Stimulated activated naive CD4-positive, alpha-beta T cell (primary cell): ENCODE measurements at places on chromosomes 11 and 22.

DNA sequence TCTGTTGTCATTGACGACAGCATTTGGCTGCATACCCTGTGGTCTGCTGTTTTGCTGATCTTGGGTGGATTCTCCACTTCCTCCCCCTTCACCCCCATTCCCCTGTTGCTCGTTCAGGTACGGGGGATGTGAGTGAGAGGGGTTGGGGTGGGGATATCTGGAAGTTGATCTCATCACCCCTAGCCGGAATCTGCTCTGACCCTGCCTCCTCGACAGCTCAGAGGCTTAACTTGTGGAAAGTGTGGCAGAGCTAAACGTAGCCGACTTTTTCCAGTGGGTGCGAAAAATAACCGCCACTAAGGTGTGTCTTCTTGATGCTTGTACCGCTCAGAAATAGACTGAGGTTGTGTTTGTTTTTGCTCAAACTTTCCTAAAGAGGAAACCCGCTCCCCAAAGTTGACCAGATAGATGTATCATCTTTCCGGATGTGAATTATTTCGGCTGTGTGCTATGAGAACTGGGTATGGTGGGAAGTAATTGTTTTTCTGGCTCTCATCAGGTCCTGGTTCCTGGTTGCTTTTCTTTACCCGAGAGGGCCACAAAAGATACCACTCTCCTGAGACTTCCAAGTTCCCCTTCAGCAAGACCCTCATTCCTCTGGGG lies 6.6 kb downstream of the ZBTB16 start:
- DNase-seq = no peak

DNA sequence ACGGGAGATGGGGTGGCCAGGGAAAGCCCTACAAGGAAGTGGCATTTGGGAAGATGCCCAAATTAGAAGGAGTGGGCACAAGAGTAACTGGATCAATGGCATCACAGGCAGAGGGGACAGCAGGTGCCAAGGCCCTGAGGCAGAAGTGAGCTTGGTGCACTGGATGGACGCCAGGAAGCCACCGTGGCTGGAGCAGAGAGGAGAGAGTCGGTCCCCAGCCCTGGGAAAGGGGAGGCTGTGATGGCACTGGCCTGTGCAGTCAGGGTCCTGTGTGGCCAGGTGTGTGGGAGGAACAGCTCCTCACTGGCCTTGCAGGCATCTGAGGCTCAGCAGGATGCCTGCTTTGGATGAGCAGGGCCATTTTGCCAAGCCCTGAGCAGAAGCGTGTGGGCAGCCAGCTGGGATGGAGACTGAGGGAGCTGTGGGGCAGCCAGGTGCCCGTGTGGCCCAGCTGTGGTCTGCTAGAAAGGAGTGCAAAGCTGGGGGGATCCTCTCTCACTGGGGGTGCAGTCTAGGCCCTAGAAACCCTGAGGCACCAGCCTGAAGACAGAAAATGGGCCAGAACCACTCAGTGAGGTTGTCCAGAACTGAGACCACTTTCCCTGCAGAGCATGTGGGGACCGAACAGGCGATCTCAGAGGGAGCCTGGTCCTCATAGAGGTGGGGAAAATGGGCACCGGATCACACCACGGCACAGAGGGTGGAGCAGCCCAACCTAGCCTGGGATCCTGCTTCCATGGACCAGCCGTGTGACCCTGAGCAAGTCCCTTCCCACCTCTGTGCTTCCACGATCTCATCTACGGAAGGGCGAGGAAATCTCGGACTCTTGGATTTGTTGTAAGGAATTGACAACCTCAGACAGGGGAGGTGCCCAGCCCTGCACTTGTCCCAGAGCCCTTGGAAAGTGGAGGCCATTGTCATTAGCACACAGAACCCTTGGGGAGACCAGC lies 78.6 kb upstream of the RTL6 start:
- DNase-seq = no peak

DNA sequence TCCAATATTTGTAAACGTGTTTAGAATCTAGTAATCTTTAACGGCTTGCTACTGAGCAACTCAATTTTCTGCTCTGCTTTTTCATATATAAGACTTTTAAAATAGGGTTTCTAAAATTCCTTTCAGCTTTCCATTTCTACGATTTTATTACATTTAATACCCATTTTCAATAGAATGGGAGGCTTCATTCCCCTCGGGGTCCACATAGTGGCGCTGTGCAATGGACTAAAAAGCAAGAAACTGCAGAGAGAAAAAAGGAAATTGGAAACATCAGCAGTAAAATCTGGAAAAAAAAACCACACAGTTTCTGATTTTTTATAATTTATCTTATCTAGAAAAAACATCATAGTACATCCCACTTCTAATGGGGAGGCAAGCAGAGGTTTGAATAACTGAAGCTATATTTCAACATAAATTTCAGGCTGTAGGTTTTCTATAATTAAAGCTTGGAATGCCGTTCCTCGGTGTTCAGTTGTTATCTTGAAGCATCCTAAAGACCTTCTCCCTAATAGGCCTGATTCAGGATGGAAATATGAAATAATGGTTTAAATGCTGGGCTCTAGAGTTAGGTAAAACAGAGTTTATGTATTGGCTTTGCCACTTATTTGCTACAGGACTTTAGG lies 18.7 kb upstream of the JHY start:
- DNase-seq = peak; percentile 26

DNA sequence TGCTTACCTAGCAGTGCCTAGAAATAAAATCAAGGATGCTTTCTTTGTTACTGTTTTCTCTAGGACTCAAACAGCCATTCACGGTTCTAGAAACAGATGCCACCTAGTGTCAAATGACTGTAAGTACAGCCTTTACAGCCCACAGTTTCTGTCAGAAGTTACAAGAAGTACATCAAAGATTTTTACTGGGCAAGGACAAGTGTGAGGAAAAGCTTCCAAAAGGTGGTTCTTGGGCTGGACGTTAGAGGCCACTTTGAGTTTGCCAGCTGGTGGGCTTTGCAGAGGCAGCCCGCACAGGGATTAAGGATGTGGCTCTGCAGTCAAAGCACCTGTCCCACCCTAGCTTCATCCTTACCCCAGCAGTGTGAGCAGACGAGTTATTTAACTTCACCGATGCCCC lies 6.9 kb downstream of the KMT5B start:
- DNase-seq = no peak

DNA sequence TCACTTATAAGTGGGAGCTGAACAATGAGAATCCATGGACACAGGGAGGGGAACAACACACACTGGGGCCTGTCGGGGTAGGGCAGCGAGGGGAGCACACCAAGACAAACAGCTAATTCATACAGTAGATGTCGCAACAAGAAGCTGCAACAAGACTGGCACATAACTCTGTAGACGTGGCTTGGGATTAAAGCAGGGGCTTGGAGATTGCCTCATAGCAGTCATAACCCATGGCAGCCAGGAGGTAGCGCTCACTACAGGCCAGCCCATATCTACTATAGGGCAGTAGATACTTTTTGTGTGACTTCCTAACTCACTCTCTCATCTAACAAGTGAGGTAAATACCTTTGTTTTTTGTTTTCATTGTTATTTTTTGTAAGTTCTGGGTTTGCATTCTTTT lies 1.7 kb upstream of the OR9G4 start:
- DNase-seq = no peak
